ENCODE measurements at places on chromosomes 2 and 18.

DNA sequence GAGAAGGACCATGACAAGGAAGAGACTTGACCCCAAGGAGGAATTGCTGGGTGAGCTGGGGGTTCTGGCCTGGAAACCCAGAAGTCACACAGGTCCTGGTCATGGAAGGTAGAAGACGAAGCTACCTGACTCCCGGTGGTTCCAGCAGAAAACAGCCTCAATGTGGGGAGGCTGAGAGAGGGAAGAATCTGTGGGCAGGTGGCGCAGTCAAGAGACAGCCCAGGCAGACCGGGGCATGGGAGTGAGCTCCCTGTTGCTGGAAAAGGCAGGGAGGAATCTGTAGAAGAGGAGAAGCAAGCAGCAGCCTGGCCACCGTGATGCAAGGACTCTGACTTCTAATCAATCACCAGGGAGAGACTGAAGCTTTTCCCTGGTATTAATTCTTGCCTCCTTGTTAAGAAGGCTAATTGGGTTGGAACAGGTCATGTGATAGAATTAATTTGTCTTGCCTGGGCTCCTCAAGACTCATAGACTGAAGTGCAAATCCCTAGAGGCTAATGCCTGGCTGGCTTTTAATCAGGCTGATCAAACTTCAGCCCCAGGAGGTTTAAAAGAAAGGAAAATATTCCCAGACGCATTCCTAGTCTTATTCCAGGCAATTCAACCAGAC, 30.1 kb downstream of the CNGA3 start:
- no peak for DNase-seq

GRCh38 chr18:58612315-58613055, 16.4 kb downstream of the ALPK2 start:
- DNase-seq = no peak

DNA sequence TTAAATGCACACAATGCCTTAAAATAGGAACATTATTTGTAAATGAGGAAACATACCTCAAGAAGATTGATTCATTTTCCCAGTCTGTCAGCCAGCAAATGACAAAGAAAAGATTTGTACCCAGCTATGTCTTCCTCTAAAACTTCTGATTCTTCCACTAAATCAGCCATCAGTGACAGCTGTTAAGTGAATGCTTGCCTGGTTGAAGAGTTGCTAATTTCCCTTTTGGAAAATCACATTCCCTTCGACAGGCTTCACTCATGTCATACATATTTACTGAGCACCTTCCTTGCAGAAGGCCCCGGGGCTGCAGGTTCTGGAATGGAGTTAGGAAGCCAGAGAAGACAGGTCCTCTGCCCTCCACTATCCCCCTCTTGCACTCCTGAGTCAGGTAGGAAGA, 112.0 kb upstream of the SLC66A3 start:
- DNase-seq = no peak

DNA sequence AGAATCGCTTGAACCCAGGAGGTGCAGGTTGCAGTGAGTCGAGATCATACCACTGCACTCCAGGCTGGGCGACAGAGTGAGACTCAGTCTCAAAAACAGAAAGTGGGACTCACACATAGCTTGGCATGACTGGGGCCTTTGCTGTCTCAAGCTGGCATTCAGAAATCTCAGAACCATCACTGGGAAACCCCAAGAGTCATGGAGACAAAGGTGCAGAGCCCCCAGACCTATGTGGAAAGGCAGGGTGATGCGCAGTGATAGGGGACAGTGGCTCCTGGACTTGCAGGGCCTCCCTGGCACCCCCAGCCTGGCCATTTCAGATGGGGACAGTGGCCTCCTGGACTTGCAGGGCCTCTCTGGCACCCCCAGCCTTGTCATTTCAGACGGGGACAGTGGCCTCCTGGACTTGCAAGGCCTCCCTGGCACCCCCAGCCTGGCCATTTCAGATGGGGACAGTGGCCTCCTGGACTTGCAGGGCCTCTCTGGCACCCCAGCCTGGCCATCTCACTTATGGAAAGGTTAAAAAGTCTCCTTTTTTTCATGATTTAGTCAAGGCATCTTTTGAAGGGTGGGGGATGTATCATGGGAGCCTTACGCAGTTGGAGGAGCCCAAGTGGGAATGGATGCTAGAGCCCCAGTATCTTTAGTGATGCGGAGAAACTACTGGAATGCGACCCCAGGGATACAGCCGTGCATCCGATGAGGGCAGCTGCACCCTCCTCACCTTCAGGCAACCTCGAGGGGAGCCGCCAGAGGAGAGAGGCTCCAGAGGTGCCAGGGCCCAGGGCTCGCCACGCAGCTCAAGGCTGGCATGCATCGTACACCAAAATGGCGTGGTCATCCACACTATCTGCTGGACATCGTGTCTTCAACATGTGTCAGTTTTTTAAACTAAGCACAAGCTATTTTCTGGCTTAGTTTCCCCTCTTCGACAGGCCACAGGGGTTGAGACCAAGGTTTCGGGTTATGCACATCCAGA, 30.5 kb downstream of the ZNF516 start:
- no peak for DNase-seq

Measured in mucosa of descending colon (tissue), 3 donors.